NCI-H2081 treated with DMSO at 0.1 percent for 48 hours (cell line): ENCODE measurements at places on chromosomes 7 and 10.

GRCh38 chr7:154480817-154481216 lies 428.6 kb downstream of the DPP6 start:
- no peak for DNase-seq

DNA sequence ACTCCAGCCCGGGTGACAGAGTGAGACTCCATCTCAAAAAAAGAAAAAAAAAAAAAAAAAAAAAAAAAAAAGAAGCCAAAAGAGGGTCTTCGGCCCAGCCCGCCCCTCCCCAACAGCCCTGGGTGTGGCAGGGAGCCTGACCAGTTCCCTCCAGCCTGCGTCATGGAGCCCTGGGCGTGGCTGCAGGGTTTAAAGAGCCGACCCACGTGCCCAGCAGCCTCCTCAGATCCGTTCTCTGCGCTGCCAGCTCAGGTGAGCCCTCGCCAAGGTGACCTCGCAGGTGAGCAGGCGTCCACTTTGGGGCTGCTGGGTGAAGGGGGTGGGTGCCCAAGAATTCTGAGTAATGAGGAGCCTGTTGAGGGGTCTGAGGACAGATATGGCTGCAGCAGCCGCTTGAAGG lies at the start of gene FXYD4:
FXYD4 (plus strand) TSS at position 219 of the 400 bp plus-strand sequence. CDS start 2,111 bp downstream, outside the sequence.
- no peak for DNase-seq

- no peak for DNase-seq
Observed at GRCh38 chr10:131009791-131010190, 301.7 kb downstream of the TCERG1L start.

- DNase-seq, result no peak
Observed at GRCh38 chr7:99579281-99579955, 18.6 kb upstream of the TMEM225B start.

DNA sequence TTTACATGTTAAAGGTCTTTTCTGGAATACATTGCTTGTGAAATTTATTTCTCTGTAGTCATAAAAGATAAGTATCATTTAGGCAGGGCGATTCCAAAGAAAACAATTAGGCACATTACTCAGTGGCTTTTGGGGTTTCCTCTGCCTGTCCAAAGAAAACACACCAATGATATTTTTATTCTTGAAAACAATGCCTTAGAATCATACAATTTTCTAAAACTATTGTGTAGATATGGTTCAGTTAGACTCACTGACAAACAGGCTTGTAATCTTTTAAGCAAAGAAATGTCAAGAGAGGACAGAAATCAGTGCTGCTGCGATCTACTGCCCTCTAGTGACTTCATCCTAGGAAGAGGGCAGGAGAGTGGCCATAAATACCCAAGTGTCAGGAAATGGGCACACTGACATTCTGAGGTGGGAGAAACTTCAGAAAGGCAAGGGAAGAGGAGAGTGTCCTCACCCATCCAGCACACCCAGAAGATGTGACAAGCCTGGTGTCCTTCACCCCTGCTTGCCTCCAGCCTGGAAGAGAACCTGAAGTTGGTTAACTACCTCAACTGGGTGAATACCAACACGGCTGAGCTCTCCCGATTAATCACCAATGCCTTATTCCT lies 120.5 kb downstream of the GALNT11 start:
- peak; percentile 1 for DNase-seq

GRCh38 chr10:6729861-6730344 lies 149.8 kb upstream of the PRKCQ start:
- DNase-seq, result no peak

DNA sequence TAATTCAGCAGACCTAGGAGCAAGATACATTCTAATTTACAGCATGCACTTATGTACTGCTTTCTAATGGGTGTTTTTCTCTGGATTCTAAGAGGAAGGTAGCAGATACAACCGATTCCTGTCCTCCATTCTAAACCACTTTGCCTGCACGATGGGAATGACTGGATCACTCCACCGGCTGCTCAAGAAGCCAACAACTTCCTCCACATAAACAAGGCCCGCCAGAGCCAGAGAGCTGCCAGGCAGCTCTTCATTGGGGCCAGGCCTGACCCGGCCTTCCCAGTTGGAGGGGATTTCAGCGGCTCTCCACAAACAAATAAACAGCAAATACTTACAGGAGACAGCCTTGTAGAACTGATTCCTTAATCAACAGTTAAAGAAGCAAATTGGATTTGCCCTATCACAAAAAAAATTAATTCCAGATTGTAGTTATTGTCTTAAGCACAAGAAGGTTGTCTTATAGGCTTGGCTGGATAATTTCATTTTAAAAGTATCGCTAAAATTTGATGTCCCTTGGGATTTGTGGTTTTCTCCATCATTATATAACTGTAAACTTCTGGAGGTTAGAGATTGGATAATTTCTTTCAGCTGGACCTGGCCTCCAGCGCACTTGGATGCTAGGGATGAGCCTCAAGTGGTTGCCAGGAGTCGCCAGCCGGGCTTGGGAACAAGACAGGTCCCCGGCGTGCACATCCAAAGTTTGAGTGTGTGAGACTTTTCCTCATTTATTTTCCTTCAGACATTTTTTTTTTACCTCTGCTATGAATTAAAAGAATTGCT lies 20.9 kb downstream of the EBF3 start:
- no peak for DNase-seq

- DNase-seq, result no peak
Observed at GRCh38 chr7:139718859-139719258, 58.9 kb downstream of the HIPK2 start.

- no peak for DNase-seq
Observed at GRCh38 chr7:50921114-50921813, 138.6 kb upstream of the GRB10 start.

GRCh38 chr10:51875610-51876009 lies 176.2 kb upstream of the CSTF2T start:
- no peak for DNase-seq

- DNase-seq, result no peak
Observed at GRCh38 chr7:122143376-122143750, 686 bp downstream of the AASS start.

DNA sequence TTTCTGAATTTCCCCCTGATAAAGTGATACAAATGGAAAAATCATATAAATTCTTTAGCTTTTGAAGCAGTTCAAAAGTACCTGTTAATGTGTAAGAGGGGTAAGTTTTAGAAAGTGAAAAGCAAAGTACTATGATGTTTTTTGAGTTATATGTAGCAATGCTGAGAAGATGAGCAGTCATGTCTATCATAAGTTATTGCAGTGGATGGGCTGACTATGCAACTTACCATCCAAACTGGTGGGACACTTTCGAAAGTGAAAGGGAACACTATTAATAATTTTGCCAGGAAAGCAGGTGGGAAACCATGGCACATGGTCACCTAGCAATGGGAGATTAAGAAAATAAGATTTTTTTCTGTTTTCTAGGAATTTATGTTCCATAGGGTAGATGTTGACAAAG lies 4.1 kb downstream of the MINPP1 start:
- DNase-seq, result no peak

GRCh38 chr10:97711640-97712572 lies 1.6 kb upstream of the MARVELD1 start:
- no peak for DNase-seq

GRCh38 chr7:84389242-84389641 lies 194.7 kb upstream of the SEMA3A start:
- no peak for DNase-seq

GRCh38 chr7:32935558-32935957 lies 21.7 kb upstream of the FKBP9 start:
- no peak for DNase-seq

DNA sequence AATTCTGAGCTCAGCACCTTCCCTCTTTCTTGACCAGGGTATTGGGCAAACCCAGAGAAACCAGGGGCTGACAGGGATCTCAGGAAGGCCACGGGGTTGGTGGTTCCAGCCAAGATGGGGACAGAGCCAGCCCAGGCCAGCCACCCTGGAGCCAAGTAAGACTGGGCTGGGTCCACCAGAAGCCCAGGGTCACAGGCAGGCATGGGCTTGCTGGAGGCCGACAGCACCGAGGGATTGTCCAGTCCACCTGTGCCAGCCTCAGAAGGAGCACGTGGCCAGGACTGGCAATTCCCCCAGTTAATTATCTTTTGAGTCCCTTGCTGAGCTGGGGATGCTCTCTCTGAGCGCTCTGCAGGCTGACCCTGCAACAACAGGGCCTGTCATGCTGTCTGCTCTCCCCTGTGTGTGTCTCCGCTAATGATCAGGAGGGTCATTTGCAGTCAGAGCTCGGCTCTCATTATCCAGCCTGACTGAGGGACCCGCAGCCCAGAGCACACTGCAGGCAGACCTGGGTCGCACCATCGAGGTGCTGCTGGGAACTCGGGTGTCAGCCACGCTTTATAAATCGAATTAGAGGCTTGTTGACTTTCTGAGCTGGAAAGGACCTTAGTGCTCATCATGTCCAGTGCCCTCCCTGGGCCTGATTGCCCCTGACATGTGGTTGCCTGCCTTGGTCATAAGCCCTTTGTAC lies 69.5 kb upstream of the PPIF start:
- DNase-seq, result no peak

DNA sequence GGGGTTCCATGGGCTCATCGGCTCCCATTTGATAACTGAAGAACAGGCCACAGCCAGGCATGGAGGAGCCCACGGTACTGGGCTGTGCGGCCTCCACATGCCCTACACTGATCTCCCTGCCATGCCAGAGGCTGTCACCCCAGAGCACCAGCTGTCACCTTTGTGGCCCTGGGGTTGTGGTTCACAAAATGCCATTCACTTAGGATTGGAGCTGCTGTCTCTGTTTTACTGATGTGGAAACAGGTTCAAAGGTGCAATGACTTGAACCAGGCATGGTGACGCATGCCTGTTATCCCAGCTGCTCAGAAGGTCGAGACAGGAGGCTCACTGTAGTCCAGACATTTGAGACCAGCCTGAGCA lies 4.3 kb upstream of the UPK3B start:
- no peak for DNase-seq
